Fibroblast of lung (primary cell): ENCODE measurements at places on chromosomes 7 and 10. TPM values are rescaled to one million over a fixed set of nuclear protein-coding genes. Genes with fewer than 3 reads are reported as not detected.
A peak's percentile ranks its signal among the peaks of the same experiment; 100 is the strongest.

The SPDYE9 gene
- total RNA-seq, result not detected in 2 replicates

The EFCAB10 gene
- total RNA-seq, result not detected in 2 replicates

The EPO gene
- total RNA-seq, result not detected in 2 replicates

DNA sequence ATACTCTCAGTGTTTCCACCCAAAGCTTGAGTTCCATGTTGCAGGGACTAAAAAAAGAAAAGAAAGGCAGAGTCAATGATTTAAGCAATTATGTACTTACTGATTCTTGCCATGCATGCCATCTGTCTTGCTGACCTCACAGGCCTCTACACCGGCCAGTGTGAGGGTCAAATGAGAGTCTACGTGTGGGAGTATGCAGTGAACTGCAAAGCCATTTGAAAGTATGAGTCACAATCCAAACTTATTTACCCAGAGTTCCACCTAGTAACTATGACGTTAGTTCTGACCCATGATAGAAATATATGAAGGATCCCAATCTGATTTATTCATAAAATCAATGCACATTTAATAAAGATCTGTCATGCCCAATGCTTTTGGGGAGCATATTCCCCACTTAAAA is 26.5 kb downstream of the PDE1C start:
- no peak overlapping the region for H3K27ac ChIP-seq
- H3K36me3 ChIP-seq, result no peaks in the 10 kb centered on the region
- H3K4me3 ChIP-seq, result no peak overlapping the region
- H3K27me3 ChIP-seq, result no peaks in the 10 kb centered on the region
- no peaks in the 10 kb centered on the region for H3K4me1 ChIP-seq

- no peaks in the 10 kb centered on the region for H3K36me3 ChIP-seq
- no peak overlapping the region for H3K4me3 ChIP-seq
- DNase-seq, result peak; percentile 62
- H3K27ac ChIP-seq, result peak overlapping the region; percentile 3
- peaks cover 7% of the 10 kb centered on the region for H3K4me1 ChIP-seq
Observed at GRCh38 chr7:7177044-7177517, 5.3 kb upstream of the C1GALT1 start.

- H3K27me3 ChIP-seq, result no peaks in the 10 kb centered on the region
- no peaks in the 10 kb centered on the region for H3K36me3 ChIP-seq
- H3K4me1 ChIP-seq, result peaks cover 2% of the 10 kb centered on the region
- H3K27ac ChIP-seq, result no peak overlapping the region
- peak; percentile 67 for DNase-seq
Observed at GRCh38 chr7:28755255-28755654, 202.9 kb downstream of the TRIL start.

DNA sequence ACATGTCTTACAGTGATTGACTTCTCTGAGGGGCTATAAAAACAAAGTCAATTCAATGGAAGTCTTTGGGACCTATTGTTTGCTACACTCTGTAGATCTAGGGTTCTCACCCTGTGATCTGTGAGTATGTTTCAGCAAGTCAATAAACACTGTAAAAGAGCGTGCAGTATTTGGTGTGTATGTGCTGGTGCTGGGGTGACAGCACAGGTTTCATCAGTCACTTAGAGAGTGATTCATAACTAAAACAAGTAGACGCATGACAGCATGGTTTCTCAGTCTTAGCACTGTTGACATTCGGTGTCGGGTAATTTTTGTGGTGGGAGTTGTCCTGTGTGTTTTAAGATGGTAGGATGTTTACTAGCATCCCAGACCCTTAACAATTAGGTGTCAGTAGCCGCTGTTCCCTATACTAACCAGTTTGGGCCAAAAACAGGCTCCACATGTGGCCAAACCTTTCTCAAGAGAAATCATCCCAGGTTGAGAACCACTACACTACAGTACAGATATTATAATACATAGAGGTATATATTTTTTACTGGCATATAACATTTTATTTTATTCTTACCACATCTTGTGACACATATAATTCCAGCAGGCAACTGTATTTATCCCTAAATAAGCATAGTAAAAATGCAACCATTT is 411.8 kb downstream of the ARL4A start:
- H3K27me3 ChIP-seq, result no peaks in the 10 kb centered on the region
- H3K36me3 ChIP-seq, result no peaks in the 10 kb centered on the region
- peak; percentile 33 for DNase-seq
- no peaks in the 10 kb centered on the region for H3K4me1 ChIP-seq
- no peak overlapping the region for H3K4me3 ChIP-seq
- H3K27ac ChIP-seq, result no peak overlapping the region

DNA sequence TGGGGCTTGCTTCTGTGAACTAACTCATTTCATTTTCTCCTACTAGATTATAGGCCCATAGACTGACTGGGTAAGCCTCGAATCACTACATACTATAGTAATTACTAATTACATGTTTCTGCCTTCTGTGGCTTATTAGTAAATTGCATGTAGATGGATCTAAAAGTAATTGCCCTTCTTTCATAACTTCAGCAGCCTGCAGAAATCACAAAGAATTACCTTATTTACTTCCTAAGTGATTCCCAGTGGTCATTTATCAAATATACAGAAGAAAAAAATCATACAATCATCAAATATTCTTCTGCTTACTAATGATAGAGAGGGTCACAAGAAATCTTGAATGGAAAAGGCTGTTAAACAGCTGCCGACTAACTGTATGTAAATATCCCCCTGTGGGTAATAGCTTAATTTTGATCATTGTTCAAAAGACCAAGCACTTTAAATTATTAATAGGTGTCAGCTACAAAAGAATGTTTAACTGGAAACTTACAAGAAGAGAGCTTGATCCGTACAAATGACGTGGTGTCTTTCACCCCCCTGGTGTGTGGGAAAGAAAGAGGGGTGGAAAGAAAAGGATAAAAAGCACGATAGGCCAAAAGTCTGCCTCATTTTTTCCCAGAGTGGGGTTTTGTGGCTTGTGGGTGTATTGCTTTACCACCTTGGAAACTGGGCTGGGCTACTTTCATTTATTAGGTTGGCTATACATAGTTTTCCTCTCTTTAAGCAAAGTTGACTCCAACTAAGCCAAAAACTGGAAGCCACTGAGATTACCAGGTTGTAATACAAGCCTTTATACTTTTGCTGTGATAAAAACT is 361.8 kb upstream of the ZMIZ1 start:
- DNase-seq, result peak; percentile 20
- no peak overlapping the region for H3K27ac ChIP-seq
- H3K4me3 ChIP-seq, result no peak overlapping the region
- H3K27me3 ChIP-seq, result no peaks in the 10 kb centered on the region
- no peaks in the 10 kb centered on the region for H3K36me3 ChIP-seq
- H3K4me1 ChIP-seq, result peaks cover 3% of the 10 kb centered on the region
